ENCODE measurements at places on chromosomes 5 and 9. TPM values are rescaled to one million over a fixed set of nuclear protein-coding genes. Genes with fewer than 3 reads are reported as not detected.

- DNase-seq, result no peak
Measured at GRCh38 chr9:100933656-100934055, 94.9 kb upstream of the PLPPR1 start.

- DNase-seq, result no peak
Measured at GRCh38 chr5:65821966-65822365, 100.0 kb downstream of the NLN start.

DNA sequence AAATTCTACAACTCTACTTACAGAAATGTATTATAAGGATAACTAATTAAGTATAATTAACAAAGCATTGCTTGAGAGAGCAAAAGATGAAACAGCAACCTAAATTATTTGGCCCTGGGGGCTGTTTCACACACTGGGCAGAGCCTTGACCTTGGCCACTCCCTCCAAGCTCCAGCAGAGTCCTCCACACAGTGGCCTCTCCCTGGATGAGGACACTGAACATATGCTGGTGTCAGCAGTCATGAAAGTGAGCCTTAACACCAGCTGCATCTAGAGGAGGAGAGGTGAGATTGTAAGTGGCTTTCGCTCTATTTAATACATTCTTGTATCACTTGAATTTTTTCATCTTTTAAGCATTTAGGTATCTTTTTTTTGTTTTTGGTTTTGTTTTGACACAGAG, 23.3 kb upstream of the ZDHHC12 start:
- no peak for DNase-seq

GRCh38 chr9:92342825-92343488, 17.2 kb downstream of the CENPP start:
- DNase-seq, result no peak

DNA sequence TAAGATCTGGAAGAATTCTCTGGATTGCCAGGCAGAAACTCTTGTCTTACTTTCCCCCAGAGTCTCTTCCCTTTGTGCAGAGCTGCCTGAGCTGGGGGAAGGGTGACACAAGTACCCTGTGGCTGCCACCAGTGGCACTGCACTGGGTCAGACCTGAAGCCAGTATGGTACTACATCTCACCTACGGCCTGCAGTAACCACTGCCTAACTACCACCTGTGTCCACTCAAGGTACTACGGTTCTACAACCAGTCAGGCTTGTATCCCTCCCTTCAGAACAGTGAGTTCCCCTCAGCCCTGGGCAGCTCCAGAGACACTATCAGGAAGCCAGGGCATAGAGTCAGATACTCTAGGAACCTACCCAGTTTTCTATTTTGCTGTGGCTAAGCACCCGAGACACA, 212.0 kb upstream of the POU5F2 start:
- no peak for DNase-seq

GRCh38 chr5:126732716-126733115, 44.2 kb upstream of the LMNB1 start:
- no peak for DNase-seq

DNA sequence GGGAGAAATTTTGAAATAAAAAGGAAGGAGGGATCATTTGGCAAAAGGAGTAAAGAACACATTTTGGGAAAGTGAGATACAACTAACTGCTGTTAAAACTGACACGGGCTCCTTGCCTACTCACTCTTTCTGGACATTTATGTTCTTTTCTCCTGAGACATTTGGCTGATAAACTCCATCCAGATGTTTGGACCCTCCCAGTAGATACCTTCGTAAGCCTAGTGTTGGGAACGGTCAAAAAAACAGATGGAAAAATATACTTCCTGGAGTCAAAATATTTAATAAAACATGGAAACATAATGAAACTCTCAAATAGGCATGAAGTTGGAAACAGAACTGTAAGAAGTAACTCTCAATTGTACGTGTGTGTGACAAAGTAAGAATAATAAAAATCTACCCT, 360.1 kb upstream of the RIOK2 start:
- no peak for DNase-seq

GRCh38 chr5:82785882-82786509, 291.2 kb downstream of the TMEM167A start:
- DNase-seq, result no peak

GRCh38 chr5:149371296-149371962, 7.7 kb downstream of the IL17B start:
- peak; percentile 69 for DNase-seq

DNA sequence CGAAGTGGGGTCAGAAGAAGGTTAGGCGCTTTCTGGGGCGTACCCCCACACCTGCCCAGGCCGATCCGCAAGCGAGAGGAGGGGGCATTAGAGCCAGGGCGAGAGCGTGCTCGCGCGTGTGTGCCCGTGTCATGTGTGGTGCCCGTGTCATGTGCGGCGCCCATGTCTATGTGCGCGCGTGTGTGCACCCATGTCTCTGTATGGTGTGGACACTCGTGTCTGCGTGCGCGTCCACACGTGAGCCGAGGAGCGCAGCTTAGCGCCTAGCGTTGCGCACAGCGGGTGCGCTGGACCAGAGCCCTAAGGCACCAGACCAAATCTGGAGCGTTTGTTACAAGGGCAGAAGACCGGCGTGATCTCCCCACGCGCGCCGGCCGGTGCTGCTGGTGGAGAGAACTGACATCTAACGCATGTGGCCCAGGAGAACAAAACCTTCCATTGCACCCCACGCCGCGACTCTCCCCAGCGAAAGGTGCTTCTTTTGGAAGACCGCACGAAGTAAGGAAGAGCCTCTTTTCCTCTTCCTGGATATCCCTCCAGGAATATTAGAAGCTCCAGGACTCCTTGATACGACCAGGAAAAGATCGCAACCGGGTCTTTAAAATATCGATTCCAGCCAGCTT, 644 bp downstream of the NIM1K start:
- DNase-seq, result peak; percentile 30

DNA sequence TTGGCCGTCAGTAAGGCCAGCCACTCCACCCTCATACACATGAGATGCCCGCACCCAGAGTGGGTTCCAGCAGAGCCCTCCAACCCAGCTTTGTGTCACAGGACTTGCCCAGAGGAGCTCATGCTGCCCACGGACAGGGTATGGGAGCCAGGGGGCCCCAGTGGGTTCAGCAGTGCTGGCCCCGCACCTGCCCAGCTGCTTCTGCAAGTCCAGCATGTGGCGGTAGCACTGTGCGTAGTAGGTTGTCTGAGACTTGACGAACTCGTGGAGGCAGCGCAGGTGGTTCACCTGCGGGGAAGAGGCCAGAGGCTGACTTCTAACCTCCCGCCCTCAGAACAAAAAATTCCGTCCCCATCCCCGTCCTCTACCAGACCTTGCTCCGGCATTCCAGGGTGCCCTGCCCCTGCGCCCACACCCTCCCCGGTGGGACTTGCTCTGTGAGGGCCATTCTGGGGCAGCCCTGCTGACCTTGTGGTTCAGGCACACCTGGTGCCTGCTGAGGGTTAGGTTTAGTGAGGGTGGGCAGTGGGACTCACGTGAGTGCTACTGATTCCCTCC, 18.5 kb downstream of the SH3GLB2 start:
- DNase-seq, result no peak

DNA sequence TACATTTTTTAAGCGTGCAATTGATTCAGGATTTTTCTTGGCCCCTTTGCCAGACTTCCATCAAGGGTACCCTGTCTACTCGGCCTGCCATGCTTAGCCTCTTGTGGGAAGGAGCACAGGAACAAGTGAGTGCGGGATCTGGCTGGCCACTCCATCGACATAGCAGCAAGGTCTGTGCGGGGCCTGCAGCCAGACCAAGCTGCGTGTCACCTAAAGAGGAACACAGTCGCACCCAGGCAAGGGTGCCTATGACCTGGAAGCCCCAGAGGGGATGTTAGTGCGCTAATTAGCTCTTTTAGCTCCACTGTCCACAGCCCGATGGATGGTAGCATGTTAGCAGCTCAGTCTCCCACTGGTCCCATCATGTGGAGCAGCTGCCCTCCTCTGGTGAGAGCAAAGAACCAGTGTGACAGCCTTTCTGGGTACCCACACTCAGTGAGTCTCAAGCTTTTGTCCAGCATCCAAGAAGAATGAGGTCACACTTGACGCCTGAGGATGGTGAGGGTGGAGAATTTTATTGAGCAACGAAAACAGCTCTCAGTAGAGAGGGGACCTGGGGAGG, 38.7 kb downstream of the FTMT start:
- no peak for DNase-seq

DNA sequence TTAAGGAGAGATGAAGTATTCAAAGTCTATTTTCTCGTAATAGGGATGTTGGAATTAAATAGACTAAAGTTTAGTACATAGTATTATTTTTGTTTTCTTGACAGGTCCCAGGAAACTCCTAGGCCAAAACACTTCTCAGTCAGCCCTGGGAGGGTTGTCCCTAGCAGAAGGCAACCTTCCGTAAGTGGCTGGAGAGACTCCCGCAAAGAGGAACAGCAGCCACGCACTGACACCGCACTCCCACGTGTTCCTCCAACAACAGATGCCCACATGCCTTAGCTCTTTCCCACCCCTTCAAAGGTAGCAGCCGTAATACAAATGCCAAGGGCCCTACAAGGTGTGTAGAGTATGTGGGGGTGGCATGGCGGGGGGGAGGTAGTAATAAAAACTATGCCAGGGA, 28.4 kb downstream of the PCDHGC5 start:
- no peak for DNase-seq

DNA sequence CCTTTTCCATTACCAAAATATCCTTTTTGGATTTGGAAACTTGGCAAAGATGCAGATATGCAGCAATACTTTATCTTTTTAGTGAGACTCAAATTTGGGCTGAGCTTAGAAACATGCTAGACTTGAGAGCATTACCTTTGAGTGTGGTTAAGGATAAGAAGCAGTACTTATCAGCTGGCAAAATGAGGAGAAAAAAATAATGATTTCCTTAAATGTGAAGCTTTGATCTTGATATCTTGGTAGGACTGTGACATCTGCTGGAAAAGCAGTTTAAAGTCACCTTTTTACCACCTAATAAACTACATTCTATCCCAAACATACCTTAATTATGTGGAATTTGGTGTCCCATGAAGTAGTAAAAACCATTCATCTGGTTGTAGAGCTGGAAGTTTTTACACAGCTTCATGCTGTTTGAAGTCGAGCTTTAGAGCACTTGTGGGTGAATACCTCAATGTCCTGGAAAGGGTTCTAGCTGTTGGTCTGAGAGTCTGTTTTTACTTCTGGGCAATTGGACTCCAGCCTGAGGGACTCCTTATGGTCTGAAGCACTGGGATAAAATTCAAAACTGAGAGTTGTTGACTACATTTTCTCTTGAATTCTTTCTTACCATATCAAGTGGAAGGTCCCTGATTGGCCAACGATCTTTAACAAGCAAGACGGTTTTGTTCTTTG, 53.4 kb downstream of the LRRC70 start:
- DNase-seq, result no peak

DNA sequence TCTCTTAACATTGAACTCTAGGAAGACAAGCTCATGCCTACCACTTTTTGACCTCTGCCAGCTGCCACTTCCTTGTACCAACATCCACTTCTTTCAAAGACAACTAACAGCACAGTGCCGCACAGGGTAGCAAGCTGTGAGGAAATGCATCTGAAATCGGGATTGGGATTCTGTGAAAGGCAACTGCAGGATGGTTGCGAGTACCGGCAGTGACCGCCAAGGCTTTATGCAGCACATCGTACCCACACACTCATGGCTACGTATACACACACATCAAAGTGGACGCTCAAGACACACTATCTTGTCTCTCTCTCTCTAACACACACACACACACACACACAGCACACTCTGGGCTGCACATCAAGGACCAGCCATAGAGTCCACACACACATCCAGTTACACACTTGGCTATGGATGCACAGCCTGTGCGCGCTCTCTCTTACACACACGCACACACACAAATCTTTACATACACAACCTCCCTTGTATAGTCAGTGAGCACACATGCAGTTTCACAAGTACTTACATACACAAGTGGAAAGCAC, 964 bp downstream of the HTR4 start:
- no peak for DNase-seq

INSL4 gene
- total RNA-seq, result not detected

PCDHB7 gene
- 1.2 TPM for total RNA-seq

PTPRD gene
- total RNA-seq, result 9.9 TPM

DHX29 gene
- 19.4 TPM for total RNA-seq

SLC46A2 gene
- 0.42 TPM for total RNA-seq

FBXL7 gene
- total RNA-seq, result 20.6 TPM

NINJ1 gene
- 40.6 TPM for total RNA-seq

PCDHA1 gene
- not detected for total RNA-seq

OTP gene
- not detected for total RNA-seq
